ENCODE measurements at places on chromosomes 2 and 18. TPM values are rescaled to one million over a fixed set of nuclear protein-coding genes. Genes with fewer than 3 reads are reported as not detected.

GRCh38 chr18:63888470-63889190 is 1.1 kb downstream of the SERPINB2 start:
- DNase-seq, result no peak

DNA sequence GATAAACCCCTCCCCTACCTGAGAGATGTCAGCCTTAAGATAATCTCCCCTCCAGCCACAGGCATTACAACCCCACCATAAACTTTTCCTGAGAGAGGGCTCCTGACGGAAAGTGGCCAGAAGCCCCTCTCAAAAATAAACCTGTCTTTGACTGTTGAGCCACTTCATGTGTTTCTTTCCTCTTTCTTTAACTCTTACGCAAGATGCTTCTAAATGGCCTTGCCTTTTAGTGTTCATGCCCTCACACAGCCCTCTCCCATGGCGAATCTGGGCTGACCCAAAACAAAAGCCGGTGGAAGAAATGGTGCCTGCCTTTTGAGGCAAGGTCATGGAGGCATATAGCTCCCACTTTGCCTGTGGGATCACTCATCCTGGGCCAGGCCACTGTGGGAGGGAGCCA is 54.4 kb downstream of the NAPG start:
- DNase-seq, result no peak

GRCh38 chr18:37138456-37138855 is 309.5 kb downstream of the KIAA1328 start:
- DNase-seq, result no peak

GRCh38 chr2:223692191-223692947 is 90.2 kb upstream of the SCG2 start:
- no peak for DNase-seq

GRCh38 chr2:226725126-226725860 is 74.3 kb downstream of the IRS1 start:
- no peak for DNase-seq

- no peak for DNase-seq
These were observed 78.2 kb upstream of the UGP2 start for GRCh38 chr2:63763391-63763941.

CEBPZOS gene
- 18.3 TPM for total RNA-seq

MRPS5 gene
- 50.8 TPM for total RNA-seq

DNAJC5G gene
- total RNA-seq, result 0.47 TPM

Data from glomerular endothelial cell (primary cell).